Fibroblast of villous mesenchyme (primary cell): ENCODE measurements at places on chromosomes 2 and 18. TPM values are rescaled to one million over a fixed set of nuclear protein-coding genes. Genes with fewer than 3 reads are reported as not detected.

DNA sequence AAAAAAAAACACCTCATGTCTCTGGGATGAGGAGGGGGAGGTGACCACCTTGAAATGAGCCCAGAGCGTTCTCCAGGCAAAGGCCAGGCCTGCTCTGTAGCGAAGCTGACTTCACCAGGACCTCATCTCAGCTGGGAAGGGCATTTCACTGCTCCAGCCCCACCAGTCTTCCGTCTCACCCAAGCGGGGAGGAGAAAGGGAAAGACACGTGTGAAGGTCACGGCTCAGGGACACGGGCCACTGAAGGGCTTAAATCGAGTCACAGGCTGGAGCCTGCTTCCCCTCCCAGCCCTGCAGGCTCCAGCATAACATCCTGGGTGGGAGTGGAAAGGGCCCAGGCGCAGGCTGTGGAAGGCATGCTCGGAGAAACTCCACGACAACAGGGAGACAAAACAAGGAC, 18.1 kb downstream of the THAP4 start:
- DNase-seq = no peak

DNA sequence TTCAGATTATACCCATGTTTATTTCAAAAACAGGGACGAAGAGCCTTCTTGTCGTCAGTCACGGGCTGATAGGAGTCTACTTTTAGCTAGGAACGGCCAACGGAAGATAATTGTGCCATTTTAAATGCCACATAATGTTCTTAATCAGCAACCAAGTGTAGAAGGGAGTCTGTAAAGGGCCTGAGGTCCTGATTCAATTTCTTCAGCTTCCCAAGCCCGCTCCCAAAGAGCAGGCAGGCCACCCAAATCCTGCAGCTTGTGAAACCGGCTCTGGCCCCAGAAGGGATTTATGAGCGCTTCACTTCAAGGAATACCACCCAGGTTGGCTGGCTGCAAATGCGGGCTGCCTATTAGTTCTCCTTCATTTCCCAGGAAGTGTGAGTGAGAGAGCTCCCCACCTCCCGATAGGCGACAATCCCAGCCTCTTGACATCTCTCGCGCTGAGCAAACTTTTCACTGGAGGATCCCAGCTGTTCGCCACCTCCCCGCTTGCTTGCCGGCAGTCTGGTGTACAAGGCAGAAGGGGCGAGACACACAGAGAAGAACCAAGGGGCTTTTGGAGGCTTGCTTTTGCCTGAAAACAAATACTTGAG, 272.9 kb downstream of the CDH20 start:
- peak; percentile 87 for DNase-seq

DNA sequence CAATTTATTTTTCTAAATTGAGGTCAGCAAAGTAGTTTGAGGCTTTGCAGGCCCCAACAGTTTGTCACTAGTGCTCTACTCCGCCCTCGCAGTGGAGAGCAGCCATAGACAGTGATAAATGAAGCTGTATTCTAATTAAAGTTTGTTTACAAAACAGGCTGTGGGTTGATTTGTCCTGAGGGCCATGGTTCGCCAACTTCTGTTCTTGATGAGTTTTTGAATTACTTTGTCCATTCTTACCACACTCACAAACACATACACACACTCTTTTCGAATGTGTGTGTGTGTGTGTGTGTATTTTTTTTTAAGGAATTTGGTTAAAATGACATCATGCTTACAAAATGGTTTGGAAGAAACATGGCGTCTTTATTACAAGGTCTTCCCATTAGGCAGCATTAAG, 68.6 kb downstream of the MTCL1 start:
- peak; percentile 82 for DNase-seq

DNA sequence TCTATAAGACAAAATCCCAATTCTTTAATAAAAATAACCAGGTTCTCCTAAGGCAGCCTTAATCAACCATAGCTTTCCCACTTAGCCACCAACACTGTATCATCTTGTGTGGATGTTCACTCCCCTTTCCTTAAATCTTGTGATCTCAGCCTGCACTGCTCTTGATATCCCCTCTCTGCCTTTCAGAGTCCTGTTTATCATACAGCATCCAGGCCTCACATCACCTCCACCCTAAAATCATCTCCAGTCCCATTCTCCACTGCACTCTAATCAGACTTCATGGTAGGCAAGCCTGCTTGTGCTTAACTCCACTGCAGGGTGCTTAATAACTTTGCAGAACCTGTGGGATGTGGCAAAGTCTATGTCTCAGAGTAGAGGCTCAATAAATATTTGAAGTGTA, 18.8 kb downstream of the ARHGAP15 start:
- no peak for DNase-seq

GRCh38 chr2:219542931-219543595, 546 bp downstream of the CHPF start:
- DNase-seq = peak; percentile 28

The KRTCAP3 gene
- not detected in 2 replicates for total RNA-seq

DNA sequence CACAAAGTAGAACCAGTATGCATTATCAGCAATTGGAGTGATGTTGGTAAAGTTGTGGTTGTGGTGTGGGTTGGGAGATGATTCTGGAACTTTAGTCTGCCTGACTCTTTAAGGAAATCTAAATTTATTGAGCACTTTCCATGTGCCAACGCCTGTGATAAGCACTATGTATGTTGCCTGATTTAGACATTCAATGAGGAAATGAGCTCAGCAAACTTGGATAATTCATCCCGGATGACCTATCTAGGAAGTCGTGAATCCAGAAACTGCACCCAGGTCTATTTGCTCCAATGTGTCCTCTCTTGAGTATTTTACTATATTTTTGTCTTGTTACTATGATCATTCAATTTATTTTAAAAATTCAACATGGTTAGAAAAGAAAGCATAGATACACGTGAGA, 400.8 kb upstream of the MMADHC start:
- DNase-seq = no peak

DNA sequence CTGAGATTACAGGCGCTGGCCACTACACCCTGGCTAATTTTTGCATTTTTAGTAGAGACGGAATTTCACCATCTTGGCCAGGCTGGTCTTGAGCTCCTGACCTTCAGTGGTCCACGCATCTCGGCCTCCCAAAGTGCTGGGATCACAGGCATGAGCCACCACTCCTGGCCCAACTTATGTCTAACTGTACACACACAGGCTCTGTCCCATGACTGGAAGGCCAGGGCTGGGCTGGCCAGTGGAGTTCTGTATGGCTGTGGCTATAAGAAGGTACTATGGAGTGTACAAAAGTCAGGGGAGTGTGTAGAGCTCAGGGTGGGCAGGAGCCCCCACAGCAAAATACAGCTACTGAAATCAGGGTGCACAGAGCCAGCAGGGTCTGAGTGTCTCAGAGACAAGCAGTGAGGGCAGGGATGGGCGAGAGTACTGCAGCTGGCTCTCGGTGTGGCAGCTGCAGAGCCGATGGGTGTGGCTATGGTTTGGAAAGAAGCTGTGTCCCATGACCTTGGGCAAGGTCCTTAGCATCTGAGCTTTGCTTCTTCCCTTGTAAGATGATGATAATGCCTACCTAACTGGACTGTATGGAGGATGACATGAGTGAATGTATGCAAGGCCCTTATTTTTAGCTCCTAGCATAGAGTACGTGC, 10.4 kb upstream of the MSGN1 start:
- DNase-seq = no peak

The STAT4 gene
- 1.3 and 2.6 TPM in 2 replicates for total RNA-seq

The FSIP2 gene
- under 0.01 and 0.86 TPM in 2 replicates for total RNA-seq

- DNase-seq = no peak
These were observed 10.3 kb downstream of the PSME4 start for GRCh38 chr2:53960476-53960875.

- DNase-seq = no peak
These were observed 14.0 kb downstream of the HRH4 start for GRCh38 chr18:24474406-24474805.

The UGT1A3 gene
- not detected in 2 replicates for total RNA-seq

The IL36RN gene
- not detected in 2 replicates for total RNA-seq

DNA sequence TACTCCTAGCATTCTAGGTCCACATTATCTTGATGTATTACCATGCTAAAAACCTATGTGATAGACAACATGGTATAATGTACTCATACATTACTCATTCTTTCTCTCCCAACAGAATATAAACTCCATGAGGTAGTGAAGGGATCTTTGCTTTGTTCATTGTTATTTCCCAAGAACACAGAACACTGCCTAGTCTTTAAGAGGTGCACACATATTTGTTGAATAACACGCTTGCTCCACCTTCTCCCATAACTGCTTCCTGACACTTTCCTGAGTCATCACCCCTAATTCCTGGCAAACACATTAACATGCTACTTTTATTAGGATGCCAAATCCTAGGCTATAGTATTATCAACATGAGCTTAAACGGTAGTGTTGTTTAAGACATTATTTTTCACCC, 41.3 kb downstream of the REV1 start:
- DNase-seq = peak; percentile 52

- DNase-seq = peak; percentile 76
These were observed 26.4 kb upstream of the MSTN start for GRCh38 chr2:190088917-190089316.

The PDE11A gene
- total RNA-seq = under 0.01 TPM in 2 replicates

- no peak for DNase-seq
These were observed 26.1 kb downstream of the TYMS start for GRCh38 chr18:683531-683930.

GRCh38 chr18:34121200-34121721, 103.5 kb downstream of the NOL4 start:
- peak; percentile 13 for DNase-seq

The NAT8 gene
- not detected in 2 replicates for total RNA-seq

DNA sequence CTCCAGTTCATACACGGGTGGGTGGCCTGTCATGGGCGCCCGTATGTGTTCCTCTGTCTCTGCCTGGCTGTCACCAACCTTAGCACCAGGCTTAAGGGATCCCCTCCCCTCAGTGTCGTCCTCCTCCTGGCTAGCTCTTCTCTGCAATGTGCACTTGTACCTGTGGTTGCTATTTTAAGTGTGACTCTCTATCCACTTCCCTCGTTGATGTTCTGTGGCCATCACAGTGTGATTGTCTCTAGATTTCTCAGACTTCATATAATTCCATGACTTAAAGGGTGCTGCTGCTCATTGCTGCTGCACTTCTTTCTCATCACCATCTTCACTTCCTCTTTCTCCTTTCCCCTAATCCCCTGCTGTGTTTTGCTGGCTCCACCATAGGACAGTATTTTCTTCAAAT, 143.4 kb downstream of the EML6 start:
- DNase-seq = no peak

GRCh38 chr2:217709478-217710210, 293.2 kb downstream of the TNS1 start:
- DNase-seq = peak; percentile 27

The TFCP2L1 gene
- total RNA-seq = not detected in 2 replicates

DNA sequence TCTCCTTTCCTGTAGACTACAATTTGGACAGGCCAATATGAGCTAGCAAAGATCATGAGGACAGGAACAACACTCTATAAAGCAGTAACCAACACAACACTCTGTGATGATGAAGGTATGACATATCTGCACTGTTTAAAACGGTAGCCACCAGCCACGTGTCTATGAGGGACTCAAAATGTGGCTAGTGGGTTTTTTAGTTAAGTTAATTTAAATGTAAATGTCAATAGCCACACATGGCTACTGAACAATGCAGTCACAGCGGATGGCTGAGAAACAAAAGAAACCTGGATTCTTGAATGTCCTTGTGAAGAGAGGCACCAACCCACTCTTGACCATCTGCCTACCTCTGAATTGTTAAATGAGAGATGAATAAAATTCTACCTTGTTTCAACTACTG, 33.9 kb downstream of the FANCL start:
- DNase-seq = no peak

DNA sequence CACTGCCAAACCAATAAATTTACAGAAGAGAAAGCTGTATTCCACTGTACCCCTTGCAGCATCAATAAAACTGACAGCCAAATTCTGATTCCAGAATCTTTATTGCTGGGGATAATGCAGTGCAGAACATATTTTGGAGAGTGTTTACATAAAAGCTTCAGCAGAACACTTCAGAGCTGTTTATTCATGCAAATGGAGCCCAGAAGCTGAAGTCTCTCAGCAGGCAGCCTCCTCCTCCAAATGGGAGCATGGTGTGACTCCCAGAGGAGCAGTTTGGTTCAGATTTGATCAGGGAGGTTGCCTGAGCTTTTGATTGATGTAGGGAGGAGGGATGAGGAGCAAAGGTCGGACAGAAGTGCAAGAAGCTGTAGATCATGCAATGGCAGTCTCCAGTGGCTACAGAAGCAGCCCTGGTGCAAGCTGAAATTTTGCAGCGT, 22.4 kb downstream of the LHCGR start:
- peak; percentile 24 for DNase-seq

- peak; percentile 87 for DNase-seq
These were observed 31.9 kb downstream of the SNORC start for GRCh38 chr2:232901736-232902578.

- no peak for DNase-seq
These were observed 66.9 kb upstream of the ITM2C start for GRCh38 chr2:230797515-230798495.

GRCh38 chr2:127622561-127623387, 23.2 kb upstream of the GPR17 start:
- no peak for DNase-seq

DNA sequence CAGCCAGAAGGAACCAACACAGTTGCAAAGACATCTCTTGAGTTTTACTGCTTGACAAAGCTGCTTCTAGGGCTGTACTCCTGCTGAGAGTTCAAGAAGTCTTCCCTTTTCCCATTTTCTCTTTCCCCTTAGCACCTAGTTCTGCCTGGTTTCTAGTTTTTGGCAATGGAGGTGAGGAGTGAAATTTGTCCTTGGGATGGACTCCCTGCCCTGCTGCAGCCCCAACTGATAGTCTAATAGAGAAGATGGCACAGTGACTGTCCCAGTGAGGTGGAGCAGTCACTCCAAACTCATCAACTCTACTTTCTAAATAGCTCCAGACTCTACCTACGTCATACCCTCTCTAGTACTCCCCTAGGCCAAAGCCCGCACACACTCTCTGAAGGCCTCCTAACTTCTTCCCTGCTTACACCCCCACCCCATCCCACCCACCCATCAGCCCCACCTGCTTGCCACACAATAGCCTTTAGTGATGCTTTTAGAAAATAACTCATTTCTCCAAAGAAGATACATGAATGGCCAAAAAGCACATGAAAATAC, 164.4 kb downstream of the DDX1 start:
- no peak for DNase-seq

- no peak for DNase-seq
These were observed 120.6 kb downstream of the CTIF start for GRCh38 chr18:48659188-48660009.

GRCh38 chr2:44844651-44845270, 96.7 kb upstream of the SIX3 start:
- DNase-seq = no peak

DNA sequence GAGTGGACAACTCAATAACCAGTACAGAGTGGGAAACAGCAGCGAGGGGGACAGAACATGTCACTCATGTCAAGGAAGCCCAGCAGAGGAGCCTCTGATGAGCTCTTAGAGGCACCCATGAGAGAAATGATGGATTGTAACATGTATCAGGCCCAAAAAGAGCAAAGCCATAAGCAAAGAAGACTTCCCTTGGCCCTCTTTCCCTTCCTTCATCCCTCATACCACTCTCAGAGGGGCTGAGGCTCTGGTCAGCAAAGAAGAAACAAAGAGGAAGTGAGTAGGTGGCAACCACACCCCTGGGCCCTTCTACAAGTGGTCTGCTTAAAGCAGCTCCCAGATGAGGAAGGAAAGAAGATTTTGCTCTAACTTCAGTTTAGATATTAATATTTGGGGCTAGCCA, 112.8 kb downstream of the CDC42EP3 start:
- no peak for DNase-seq

The CIB4 gene
- not detected in 2 replicates for total RNA-seq

GRCh38 chr18:13288509-13289133, 70.1 kb downstream of the LDLRAD4 start:
- DNase-seq = no peak

- no peak for DNase-seq
These were observed 104.3 kb downstream of the COLEC12 start for GRCh38 chr18:396251-396555.
